ENCODE measurements at places on chromosomes 3 and 15. TPM values are rescaled to one million over a fixed set of nuclear protein-coding genes. Genes with fewer than 3 reads are reported as not detected.

The GOLGA8S gene
- under 0.01 TPM for total RNA-seq

The LEKR1 gene
- total RNA-seq, result 0.43 TPM

The SLC22A14 gene
- under 0.01 TPM for total RNA-seq

The FOXL2NB gene
- total RNA-seq, result under 0.01 TPM

The SCAMP5 gene
- total RNA-seq, result 1.6 TPM

The ARPC4 gene
- total RNA-seq, result 170 TPM

The ZMAT3 gene
- total RNA-seq, result 35.5 TPM

The IMPDH2 gene
- total RNA-seq, result 458 TPM

The NMNAT3 gene
- total RNA-seq, result 0.28 TPM

The ENTPD3 gene
- 0.14 TPM for total RNA-seq

The KIF9 gene
- 3.7 TPM for total RNA-seq

The TNIK gene
- total RNA-seq, result 14.9 TPM

The DAZL gene
- total RNA-seq, result not detected

The GPR149 gene
- not detected for total RNA-seq

The P2RY14 gene
- 0.43 TPM for total RNA-seq

The RTP1 gene
- not detected for total RNA-seq

The ASB14 gene
- total RNA-seq, result not detected

The CLDN18 gene
- total RNA-seq, result not detected

The IMPG2 gene
- 0.14 TPM for total RNA-seq

The IGSF10 gene
- 6.1 TPM for total RNA-seq

The SLC24A5 gene
- total RNA-seq, result not detected

The GOLGA6D gene
- total RNA-seq, result not detected

The CASR gene
- total RNA-seq, result not detected

The GALNT15 gene
- total RNA-seq, result 20.2 TPM

The IL12A gene
- 0.43 TPM for total RNA-seq

The ADAMTS17 gene
- total RNA-seq, result 0.09 TPM

The SKOR1 gene
- 0.09 TPM for total RNA-seq

The OSBPL10 gene
- 13.5 TPM for total RNA-seq

The NUTM1 gene
- not detected for total RNA-seq

The PLA2G4F gene
- not detected for total RNA-seq

The NANOGP8 gene
- not detected for total RNA-seq

The LTF gene
- 0.14 TPM for total RNA-seq

The CPLX3 gene
- not detected for total RNA-seq

The GHSR gene
- total RNA-seq, result not detected

The ZNF662 gene
- total RNA-seq, result 1.0 TPM

The AADACL2 gene
- total RNA-seq, result not detected
